Esophagus muscularis mucosa (tissue), 4 donors: ENCODE measurements at places on chromosomes 5 and 9.

GRCh38 chr5:133297293-133297692 lies 245.5 kb downstream of the HSPA4 start:
- no peak for DNase-seq

DNA sequence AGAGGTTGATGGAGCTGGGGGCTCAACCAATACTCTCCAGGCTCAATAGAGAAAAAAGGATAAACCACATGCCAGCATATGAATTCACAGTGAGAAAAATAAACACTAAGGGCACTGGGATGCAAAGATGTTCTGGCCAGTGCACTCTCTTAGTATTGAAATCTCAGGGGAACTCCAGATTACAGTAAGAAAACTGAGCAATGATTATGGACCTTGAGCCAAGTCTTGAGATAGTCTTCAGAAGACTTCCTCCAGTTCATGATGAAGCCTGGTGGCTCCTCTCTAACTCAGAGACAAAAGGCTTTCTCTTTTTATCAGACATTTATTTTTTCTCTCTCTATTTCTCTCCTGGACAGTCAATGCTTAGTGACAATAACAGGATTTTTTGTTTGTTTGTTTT lies 139.8 kb upstream of the SPEF2 start:
- DNase-seq, result no peak

DNA sequence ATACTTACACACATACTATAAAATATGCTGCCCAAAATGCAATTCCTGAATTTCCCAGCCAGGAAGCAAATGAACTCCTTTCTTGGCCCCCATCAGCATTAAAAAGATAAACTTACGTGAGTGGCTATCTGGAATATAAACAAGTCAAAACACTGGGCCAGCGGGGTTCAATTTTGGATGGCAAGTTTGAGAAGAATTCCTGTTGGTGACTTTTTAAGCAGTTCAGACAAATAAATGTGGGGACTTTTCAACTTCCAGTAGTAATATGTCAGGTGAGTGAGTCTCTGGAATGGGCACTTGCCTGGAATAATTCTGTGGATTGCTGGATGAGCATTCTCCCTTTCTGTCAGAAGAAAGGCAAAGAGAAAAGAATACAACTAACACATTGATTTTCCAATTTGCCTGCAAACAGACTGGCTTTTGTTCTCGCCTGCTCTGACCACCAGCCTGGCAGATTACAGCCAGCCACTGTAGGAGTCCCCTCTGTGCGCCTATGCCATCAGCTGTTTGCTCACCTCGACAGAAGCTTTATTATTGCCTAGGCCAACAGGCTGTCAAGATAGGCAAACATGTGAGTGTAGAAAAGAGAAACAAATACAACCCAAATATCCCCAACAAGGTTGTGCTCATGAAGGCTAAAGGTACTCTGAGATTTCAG lies 78.6 kb downstream of the MRPS27 start:
- DNase-seq, result no peak

DNA sequence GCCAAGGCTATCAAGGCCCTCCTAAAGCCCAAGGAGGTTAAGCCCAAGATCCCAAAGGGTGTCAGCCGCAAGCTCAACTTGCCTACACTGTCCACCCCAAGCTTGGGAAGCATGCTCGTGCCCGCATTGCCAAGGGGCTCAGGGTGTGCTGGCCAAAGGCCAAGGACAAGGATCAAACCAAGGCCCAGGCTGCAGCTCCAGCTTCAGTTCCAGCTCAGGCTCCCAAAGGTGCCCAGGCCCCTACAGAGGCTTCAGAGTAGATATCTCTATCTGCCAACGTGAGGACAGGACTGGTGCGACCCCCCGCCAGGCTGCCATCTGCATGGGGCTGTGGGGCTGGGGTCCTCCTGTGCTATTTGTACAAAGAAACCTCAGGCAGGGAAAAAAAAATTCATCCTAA lies 3.3 kb downstream of the HOMER1 start:
- DNase-seq, result no peak

GRCh38 chr9:93156475-93157008 lies 22.5 kb upstream of the NINJ1 start:
- DNase-seq, result no peak

DNA sequence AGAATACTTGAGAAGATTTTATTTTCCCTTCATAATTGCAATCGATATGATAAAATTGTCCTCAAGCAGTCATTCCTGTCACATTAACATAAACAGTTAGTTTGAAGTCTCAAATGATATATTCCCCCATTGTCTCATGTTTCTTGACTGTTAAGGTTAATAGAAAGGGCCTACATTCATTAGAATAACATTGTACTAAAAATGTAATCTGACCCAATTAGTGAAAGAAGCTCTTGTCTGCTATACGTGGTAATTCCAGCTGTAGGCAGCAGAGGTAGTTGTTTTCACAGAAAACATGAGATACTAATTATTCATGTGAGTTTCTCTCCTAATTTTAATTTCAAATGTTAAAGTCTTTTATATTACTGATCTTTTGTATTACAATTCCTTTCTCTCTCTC lies 25.9 kb upstream of the AP3B1 start:
- no peak for DNase-seq

DNA sequence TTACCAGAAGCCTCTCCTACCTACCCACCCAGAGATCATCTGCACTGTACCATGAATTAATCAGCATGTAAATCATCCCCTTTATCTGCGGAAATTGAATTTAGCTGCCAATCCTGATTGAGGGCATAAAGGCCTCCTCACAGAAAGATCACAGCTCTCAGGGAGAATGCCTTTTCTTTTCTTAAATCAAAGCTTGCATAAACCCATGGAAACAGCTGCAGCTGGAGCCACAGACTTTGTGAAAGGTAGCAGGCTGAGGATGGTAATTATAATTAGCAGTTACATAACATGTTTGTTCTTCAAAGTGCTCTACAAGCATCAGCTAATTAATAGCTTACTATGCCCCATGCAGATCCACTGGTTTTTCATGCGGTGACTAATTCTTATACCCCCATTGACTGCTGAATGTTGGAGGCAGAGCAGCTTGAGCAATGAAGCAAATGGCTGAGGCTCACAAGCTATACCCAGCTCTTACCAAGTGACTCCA lies 54.6 kb downstream of the SUSD1 start:
- no peak for DNase-seq

- no peak for DNase-seq
Measured at GRCh38 chr5:38259062-38259808, 876 bp downstream of the EGFLAM start.

GRCh38 chr5:143759396-143760130 lies 52.4 kb upstream of the HMHB1 start:
- DNase-seq, result no peak

DNA sequence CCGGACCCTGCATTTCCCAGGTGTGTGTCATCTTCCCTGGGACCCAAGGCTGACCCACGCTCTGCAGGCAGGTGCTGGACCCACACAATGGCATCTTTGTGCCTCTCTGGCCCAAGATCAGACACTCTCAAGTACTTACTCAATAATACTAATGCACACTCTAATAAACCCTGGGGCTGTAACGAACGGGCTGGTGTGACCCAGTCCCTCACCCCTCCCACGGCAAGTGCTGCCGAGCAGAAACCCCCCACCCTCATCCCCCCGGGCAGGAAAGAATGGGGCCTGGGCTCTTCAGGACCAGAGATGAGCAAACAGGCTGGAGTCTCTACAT lies 1.1 kb upstream of the OBP2B start:
- DNase-seq, result no peak

GRCh38 chr9:72527801-72528195 lies 6.4 kb downstream of the TMC1 start:
- no peak for DNase-seq

GRCh38 chr5:146751054-146751453 lies 127.5 kb downstream of the PPP2R2B start:
- DNase-seq, result no peak

- no peak for DNase-seq
Measured at GRCh38 chr5:144315026-144315425, 144.4 kb downstream of the KCTD16 start.

DNA sequence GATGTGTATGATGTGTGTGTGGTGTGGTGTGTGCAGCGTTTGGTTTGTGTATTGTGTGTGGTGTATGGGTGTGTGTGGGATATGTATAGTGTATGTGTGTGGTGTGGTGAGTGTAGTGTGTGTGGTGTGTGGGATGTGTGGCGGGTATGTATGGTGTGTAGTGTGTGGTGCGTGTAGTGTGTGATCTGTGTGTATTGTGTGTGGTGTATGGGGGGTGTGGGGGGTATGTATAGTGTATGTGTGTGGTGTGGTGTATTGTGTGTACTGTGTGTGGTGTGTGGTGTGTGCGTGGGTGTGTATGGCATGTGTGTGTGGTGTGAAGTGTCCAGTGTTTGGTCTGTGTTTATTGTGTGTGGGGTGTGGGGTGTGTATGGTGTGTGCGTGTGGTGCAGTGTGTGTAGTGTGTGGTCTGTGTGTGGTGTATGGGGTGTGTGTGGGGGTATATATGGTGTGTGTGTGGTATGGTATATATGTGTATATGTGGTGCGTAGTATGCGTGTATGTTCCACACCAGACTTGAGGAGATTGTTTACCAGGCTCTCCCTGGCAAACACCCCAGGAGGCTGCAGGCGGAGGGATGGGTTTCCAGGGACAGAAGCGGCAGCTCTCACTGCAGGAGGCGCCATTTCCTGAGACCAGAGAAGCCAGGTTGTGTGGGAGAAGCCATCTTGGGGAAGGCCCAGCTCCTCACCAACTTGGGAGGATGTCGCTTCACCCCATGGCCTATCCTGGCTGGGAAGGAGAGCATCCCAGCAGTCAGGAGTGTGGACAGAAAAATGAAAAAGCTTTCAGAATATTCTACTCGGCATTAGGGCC lies 138.1 kb downstream of the NXNL2 start:
- DNase-seq, result no peak

- DNase-seq, result no peak
Measured at GRCh38 chr5:143314659-143315058, 88.8 kb downstream of the NR3C1 start.

GRCh38 chr9:75053869-75054268 lies 25.8 kb upstream of the CARNMT1 start:
- DNase-seq, result no peak

DNA sequence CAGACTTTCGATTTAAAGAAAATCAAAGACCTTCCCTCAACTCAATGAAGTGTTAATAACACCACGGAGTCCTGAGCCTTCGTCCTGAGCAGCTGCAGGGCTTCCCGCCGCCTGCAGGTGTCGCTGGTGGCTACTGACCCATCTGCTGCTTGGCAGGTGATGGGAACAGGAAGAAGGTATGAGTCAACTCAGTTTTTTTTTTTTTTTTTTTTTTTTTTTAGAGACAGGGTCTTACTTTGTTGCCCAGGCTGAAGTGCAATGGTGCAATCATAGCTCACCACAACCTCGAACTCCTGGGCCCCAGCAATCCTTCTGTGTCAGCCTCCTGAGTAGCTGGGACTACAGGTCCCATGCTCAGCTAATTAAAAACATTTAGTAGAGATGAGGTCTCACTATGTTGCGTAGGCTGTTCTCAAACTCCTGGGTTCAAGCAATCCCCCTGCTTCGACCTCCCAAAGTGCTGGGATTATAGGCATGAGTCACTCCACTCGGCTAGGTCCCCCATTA lies 185.7 kb upstream of the IL12B start:
- DNase-seq, result no peak

GRCh38 chr5:77844373-77844622 lies 68.2 kb upstream of the TBCA start:
- no peak for DNase-seq

GRCh38 chr5:109038209-109038840 lies 290.6 kb downstream of the FER start:
- DNase-seq, result no peak

DNA sequence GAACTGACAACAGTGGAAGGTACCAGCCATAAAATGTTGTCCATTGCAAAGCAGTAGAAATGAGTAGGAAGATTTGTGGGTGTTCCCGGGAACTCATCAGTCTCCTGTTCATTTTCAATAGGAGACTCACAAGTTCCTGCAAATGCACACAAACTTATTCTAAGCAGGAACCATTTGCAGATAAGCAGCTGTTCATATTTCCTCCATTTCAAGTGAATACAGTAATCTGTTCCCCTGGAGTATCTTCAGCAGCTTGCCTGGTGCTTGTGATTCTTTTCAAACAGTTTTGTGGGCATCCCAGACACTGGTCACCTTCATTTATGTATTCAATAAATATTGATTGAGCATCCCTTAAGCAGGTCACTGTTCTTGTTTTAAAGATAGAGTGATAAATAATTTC lies 1315.5 kb upstream of the C9orf72 start:
- DNase-seq, result no peak

DNA sequence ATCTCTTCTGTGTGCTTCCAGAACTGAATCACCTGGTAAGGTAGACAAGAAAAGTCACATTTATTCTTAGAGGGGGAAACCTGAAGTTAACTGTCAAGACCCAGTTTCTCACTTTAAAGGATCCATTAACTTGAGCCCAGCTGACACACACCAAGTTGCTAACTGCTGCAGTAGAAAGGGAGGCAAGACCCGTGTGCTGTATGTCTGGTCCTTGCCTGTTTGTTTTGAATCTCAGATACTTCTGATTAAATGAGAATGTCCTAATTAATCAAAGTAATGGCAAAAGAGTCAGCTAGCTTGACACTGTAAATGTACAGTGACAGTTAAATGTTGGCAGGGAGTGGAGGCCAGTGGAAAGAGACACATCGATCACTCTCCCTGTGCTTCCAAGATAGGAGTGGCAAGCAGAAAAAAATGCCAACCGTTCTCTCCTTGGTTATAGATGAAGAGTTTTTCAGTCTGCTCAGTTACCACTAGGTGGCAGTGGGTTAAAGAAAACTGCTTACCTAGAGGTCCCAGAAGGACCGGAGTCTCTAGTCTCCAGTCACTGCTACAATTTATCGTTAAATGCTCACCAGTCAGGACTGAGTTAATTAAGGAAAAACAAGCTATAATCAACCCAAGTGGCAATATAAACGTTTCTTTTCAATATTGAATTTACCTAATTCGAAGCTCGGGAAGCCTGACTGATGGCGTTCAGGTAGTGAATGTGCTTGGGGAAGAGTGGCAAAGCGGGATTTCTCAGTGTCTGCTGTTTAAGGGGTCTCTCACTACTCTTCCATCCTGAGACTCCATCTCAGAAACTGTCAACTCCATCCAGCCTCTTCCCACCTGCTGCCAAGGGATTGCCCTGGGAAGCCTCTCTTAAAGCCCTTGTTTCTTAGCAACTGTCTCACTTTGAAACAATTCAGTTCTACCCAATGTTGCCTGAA lies 18.4 kb downstream of the LSM11 start:
- no peak for DNase-seq

DNA sequence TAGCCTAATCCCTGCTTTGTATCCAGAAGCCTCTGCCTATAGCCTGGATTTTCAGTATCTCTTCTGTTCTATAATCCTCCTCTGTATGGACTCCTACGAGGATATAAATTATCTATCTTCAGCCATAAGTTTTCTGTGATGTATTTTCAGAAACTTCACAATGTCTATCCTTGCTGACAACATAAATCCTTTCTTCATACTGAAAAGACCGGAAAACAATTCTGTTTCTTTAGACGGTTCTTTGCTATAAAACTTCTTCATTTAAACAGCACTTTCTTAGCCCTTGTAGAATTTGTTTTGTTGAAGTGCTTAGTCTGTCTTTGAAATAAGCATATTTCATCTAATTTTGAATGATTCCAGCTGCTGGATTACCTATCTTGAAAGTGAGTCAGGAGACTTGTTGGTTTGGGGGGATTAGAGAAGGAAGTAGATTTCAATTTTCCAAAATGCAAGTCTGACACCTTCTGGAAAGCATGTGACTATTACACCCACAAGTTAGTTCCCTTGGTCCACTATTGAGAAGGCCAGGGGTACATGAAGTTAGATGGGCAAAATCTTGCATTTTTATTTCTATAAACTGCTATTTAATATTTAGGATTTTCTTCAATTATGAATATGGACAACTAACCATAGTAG lies 96.3 kb upstream of the RANBP3L start:
- no peak for DNase-seq
